Neural crest cell (in vitro differentiated cells): ENCODE measurements at places on chromosomes 7 and 10.

GRCh38 chr10:62618576-62619412, 185.7 kb upstream of the ADO start:
- no peak for DNase-seq

GRCh38 chr10:94402843-94403379, 570 bp downstream of the TBC1D12 start:
- peak; percentile 36 for DNase-seq

DNA sequence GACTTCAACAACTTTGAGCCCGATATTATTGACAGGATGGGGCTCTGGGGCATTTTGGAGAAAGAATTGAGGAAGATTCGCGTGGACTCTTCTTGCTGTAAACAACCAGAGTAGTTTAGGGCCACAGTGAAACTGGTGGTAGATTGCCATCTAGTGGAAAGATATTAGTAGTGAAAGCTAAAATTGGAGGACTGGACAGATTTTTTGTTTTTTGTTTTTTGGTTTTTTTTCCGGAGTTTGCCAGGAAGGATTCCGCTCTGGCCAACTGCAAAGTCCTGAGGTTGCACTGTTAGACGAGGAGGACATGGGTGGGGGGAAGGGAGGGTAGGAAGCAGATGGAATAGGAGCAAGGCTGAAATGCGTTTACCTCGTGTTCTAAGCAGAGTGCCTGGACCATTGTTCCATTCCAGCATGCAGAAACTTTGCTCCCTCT, 11.7 kb downstream of the NOBOX start:
- peak; percentile 8 for DNase-seq

DNA sequence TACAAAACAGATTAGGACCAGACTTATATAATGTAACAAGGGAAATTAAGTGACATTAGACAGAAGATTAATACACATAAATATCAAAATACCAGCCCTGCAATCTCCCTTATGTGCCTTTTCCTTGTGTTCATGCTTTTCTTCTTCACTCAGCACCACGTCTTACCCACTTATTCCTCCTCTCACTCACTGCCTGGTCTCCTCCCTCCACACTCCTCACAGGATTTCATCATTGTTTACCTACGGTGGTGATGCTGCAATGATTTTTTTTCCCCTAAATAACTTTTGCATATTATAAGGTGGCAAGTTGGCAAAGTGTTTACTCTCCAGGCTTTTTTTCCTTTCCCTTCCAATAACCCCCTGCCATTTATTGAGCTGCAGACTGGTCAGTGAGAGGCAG, 203.2 kb downstream of the PCLO start:
- no peak for DNase-seq

- DNase-seq: peak; percentile 29
Observed at GRCh38 chr10:11336722-11337162, 274.7 kb downstream of the USP6NL start.

- DNase-seq: no peak
Observed at GRCh38 chr7:14436878-14437277, 447.4 kb upstream of the ETV1 start.

DNA sequence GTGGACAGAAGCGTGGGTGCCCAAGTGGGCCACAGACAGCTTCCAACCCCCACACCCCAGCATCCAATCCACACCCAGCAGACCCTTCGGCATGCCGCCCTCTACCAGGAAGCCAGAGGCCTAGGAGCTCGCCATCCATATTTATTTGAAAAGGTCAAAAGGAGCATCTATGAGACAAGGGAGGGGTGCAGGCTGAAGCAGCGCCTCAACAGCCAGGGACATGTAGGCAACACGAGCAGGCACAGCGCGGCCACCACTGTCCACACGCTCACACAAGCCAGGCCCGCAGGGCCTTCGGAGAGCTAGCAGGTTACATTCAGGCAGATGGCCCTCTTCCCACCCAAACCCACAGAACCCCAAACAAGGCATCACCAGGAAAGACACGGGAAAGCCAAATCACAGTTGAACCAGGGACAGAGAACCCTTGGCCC, 34.6 kb downstream of the PSAP start:
- no peak for DNase-seq

DNA sequence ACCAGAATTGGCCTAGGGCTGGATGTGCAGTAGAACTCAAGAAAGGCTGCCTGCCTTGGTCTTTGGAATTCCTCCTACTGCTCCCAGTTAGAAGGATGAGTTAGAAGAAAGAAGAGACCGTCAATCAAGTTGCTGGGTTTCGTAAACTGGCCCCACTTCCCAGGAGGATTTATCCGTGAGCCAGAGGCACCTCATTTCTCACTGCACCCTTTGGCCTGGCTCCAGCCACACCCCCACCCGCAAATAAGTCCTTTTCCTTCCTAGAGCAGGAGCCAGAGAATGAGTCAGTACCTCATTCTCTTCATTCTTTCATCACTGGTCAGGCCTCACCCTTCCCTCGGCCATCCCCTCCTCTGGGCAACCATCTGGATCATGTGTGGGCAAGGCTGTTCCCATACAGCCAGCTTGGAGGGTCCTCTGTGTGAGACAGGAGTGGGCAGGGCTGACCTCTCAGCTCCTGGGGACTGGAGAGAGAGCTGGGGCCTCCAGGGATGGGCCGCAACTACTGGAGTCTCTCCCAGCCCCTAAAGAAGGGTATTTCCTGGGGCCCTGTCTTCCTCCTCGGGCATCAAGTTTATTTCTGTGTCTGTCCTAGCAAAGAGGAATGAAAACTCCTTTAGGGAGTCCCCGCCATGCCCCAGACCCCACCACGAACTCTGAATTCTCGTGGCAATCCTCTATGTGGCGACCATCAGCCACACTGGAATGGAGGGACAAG, 87.2 kb upstream of the DUSP5 start:
- no peak for DNase-seq

GRCh38 chr10:1366811-1367425, 310.7 kb downstream of the WDR37 start:
- no peak for DNase-seq

DNA sequence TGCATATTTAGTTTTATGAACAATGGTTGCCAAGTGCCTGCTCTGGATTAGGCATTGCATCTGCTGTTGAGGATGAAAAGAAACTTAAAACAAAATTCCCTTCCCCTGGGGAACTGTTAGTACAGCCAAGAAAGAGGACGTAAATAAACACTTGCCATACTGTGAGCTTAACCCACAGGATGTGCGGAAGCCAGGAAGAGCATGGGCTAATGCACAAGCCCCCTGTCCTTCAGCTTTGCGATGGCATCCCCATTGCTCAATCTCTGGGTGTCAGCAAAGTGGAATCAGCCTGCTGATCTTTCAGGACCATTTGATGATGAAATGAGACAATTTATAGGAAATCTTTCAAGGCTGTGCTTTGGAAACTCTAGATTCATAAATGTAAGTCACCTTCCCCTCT, 399.9 kb upstream of the IGFBP3 start:
- no peak for DNase-seq

GRCh38 chr10:35353395-35353794, 17.1 kb downstream of the CCNY start:
- DNase-seq: no peak

DNA sequence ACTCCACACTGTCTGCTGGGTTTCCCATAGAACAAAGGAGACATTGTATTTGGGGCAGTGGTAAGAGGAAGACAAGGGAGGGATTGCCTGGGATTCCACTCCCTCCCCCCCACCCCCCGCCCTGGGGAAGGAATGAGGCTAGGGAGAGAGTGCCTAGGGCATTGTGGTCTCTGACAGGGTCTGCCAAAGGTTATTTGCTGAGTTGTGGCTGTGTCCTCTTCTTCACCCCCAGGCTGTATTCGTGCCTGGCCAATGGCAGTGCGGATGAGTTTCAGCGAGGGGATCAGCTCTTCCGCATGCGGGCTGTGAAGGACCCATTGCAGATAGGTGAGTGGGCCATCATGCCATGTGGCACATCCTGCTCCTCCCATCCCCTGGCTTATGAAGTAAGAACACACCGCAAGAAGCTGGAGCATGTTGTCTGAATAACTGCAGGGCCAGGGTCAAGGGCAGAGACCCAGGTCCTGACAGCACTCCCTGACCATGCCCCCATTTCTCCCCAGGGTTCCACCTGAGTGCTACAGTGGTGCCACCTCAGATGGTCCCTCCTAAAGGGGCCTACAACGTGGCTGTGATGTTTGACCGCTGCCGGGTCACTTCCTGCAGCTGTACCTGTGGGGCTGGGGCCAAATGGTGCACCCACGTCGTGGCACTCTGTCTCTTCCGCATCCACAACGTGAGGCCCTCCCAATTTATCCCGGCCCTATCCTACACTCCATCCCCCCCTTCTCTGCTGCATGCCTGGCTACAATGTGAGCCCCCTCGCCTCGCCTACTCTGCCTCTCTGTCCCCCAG, 3.7 kb downstream of the ZSWIM8 start:
- DNase-seq: no peak

- no peak for DNase-seq
Observed at GRCh38 chr7:117962366-117962994, 89.2 kb upstream of the CTTNBP2 start.

DNA sequence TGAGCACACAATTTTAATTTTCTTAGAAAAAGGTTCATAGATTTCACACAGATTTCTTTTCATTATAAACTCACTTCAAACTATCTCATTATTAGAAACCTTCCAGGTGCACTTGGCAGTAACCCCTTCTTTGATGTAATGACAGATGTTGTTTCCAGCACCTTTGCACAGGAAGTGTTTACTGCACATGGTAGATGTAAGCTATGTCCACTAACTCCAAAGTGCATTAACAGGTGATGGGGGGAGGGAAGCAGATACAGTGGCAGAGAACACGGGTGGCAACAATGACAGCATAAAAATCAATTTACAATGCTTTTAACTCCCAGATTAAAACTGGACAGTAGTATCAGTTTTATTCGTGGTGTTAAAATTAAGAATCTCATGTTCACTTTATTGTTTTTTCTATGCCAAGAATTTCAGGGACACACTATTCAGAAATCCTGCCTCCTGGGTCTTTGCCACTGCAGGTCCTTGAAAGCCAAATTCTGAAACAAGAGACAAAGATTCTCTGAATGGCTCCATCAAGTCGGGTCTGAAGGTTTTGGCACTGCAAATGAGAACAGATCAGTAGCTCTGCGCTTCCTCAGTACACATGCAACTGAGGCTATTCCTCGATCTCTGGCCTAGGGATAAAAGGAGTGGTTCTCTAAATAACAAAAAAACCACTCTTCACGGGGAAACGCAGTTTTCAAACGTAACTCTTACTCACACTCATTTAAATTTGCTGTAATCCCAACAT, 187.7 kb downstream of the JAZF1 start:
- no peak for DNase-seq
